ENCODE measurements at places on chromosomes 1 and 21.
A peak's percentile ranks its signal among the peaks of the same experiment; 100 is the strongest.

- no peak for DNase-seq
Measured at GRCh38 chr1:93811326-93812065, 67.5 kb downstream of the DNTTIP2 start.

DNA sequence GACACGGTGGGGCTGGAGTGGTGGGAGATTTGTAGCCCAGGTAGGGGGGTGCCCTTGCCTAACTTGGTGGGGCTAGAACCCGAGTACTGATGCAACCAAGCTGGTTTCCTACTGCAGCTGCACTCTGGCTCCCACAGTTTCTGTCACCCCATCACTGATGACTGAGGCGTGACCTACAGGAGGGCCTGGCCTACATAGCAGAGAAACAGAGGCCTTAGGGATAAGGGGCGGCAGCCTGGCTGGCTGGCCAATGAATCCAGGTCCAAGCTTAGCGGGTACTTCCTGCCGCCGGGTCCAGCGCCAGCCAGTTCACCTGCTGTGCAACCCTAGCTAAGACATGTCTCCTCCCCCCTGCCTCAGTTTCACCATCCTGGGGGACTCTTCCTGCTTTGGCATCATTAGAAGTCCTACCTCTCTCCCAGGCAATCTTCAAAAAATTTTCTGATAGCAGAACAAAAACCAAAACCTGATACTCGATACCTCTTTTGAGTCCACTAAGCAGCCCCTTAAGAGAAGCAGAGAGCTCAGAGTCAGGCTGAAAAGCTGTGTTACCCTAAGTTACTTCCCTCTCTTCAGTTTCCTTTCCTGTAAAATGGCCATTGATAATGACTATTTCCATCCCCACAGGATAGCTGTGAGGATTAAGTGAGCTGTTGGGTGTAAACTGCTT, 27.3 kb upstream of the RNF19B start:
- DNase-seq = no peak

- no peak for DNase-seq
Measured at GRCh38 chr1:205030896-205031295, 12.1 kb upstream of the CNTN2 start.

- no peak for DNase-seq
Measured at GRCh38 chr21:33893917-33894316, 21.7 kb downstream of the ATP5PO start.

DNA sequence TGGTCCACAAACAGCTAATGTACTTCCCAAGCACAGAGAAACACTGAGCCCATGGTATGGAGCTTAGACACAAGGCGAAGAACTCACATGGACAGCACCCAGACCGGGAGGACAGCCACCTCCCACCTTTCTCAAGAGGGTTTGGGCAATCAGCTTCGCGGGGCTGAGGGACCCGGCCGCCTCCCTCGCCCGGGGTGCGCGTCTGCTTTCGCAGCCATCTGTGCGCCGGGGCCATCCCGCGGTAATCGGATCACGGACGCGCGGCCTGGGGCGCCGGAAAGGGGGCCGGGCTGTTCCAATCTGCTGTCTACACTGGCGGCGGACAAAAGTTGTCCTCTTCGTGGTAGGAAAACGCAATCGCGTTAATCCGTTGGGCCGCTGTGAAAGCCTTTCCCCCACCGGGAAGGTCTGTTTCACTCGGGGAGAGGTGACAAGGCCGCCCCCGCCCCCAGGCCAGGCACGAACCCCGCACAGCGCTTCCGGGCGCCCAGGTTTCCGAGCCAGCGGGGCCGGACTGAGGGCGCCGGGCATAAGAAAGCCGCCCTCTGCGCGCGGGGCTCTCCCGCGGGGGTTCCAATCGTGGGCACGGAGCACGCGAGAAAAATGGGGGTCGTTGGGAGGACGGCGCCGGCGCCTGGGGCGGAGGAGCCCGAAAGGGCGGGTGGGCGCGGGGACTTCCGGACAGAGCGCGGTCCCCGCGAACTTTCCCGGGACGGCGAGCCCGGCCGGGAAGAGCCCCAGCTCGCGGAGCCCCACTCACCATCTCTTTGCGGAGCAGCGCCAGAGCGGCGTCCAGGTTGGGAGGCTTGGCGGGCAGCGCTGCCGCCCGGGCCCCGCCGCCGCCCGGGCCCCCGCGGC, 664 bp downstream of the FAM89A start:
- peak; percentile 12 for DNase-seq

DNA sequence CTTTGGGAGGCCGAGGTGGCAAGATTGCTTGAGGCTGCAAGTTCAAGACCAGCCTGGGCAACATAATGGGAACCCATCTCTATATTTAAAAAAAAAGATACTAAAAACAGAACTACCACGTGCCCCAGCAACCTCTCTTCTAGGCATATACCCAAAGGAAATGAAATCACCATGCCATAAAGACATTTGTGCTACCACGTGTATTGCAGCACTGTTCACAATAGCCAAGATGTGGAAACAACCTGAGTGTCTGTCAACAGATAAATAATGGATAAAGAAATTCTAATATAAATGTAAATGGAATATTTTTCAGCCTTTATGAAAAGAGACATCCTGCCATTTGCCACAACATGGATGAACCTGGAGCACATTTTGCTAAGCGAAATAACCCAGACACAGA, 128.6 kb downstream of the PCNX2 start:
- no peak for DNase-seq

DNA sequence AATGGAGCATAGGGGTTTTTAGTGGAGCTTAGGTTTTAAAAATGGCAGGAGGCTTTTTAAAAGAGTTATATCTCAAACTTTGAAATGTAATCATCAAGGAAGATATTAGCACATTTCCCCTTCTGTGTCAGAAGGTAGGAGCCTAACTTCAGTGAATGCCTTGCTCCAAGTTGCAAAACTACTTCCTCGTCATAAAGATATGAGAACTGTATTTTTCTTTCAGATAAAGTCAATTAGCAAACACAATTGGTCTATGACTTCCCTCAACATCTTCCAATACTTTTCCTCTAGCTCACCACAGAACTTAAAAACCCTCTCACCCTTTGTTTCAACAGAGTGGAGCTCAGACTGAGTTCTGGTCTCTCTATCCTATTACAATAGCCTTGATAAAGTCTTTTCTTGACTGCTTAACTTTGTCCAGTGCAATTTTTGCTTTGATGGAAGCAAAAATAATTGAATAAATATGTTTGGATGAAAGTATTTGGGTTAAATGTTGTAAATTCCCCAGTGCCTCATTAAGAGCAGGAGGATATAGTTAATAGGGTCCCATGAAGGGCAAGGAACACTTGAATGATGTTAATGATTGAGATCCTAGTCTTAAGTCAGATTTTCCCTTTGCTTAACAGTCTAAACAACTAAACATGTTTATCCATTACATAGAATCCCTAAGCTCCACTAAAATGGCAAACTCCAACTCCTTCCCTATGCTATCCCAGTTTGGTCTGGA, 58.9 kb downstream of the TNFSF18 start:
- DNase-seq = no peak

DNA sequence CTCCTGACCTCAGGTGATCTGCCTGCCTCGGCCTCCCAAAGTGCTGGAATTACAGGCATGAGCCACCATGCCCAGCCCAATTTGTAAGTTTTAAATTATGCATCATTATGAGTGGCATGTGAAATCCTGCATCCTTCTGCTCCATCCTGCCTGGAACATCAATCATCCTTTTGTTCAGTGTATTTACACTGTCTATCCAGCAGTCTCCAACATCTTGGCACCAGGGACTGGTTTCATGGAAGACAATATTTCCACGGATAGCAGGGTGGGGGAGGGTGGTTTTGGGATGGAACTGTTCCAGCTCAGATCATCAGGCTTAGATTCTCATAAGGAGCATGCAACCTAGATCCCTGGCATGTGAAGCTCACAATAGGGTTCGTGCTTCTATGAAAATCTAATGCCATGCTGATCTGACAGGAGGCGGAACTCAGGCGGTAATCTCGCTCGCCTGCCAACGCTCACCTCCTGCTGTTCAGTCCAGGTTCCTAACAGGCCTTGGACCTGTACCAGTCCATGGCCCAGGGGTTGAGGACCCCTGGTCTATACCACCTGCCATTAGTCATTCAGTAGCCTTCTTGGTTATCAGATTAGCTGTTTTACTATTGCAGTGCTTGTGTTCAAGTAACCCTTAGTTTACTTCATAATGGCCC, 22.2 kb upstream of the TCEA3 start:
- DNase-seq = no peak

DNA sequence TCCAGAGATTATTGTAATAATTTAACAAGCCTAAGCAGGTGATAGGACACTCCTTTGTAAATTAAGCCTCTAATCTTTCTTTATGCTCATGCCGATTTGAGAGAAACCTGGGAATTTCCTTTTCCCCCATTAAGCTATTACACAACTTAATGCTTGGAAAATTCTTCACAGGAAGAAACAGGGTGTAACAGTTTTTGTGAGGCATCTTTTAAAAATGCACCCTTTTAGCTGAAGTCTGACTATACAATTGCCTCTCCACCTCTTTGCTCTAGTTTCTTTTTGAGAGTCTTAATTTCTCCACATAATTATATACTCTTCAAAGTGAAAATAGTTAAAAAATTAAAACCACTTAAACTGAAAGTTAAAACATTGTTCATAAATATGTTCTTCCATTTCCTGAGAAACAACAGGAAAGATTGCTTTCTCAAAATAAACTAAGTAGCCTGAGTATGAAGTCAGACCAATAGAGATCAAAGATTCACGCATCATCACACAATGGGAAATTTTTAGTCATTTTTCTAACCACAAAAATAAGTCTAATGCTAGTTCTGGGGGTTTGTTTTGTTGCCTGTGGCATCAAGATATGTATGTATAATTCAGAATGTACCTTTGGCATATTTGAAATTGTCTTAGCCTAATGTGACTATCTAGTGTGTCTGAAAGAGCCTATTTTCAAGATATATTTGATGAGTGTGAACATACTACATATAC, 34.7 kb downstream of the LRRC8D start:
- DNase-seq = no peak

DNA sequence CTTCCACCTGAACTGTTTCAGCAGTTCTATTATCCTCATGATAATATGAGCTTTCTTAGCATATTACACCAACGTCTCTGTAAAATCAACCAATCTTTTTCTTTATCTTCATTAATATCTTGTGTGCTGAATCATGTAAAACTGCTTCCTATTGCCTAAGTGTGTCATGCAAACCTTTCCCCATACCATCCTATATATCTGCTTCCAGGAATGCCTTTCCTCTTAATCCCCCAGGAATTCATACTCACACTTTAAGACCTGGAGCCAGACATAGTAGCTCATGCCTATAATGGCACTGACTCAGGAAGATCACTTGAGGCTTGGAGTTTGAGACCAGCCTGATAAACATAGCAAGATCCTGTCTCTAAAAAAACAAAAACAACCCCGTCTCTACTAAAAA, 183.9 kb downstream of the NRIP1 start:
- no peak for DNase-seq

- no peak for DNase-seq
Measured at GRCh38 chr21:38306433-38307141, 49.8 kb downstream of the KCNJ15 start.

DNA sequence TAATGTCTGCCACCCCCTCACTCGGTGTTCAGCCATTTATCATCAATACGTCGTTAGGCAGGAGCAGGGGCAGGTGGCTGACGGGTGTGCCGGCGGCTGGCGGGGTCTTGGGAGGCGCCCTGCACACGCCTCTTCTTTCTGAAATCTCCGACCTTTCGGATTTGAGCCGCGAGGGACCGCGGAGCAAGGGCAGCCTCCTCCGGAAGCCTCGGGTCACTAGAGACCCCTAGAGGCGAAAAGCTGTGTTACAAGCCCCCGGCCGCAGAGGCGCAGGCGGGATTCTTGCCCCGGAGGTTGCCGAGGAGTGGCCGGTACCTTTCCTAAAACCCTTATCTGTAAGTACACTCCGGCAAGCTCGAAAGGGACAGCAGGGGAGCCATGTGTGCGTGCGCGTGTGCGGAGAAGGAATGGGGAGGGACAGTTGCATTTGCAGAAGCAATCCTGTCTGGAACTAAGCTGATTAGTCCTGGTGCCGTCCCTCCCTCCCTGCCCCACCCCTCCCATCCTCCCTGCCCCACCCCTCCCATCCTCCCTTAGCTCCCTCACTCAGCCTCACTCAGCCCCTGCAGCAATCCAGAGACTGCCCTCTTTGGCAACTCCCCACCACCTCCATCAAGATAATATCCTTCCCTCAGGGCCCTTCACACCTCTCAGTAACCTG, 11.0 kb downstream of the BRINP2 start:
- no peak for DNase-seq

GRCh38 chr1:214116258-214116657, 128.5 kb downstream of the PROX1 start:
- DNase-seq = no peak

- no peak for DNase-seq
Measured at GRCh38 chr21:37447288-37447936, 80.8 kb downstream of the DYRK1A start.

- no peak for DNase-seq
Measured at GRCh38 chr1:9852004-9852403, 28.2 kb upstream of the CLSTN1 start.

DNA sequence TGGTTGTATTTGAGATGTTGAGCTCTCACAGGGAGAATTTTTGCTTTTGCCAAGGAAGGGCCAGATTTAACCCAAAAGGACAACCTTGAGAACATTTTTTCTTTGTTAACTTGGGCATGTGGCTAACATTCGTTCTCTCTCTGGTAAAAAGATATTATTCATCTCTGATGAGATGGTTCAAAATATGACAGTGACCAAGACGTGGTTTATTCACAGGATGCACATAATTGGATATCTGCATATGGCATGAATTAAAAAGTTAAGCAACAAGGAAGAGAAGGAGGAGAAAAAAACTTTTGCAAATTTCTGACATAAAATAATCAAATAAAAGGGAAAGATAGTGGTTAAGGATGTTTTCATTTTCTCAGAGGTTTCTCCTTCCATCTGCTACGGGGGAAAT, 43.1 kb upstream of the BCL10 start:
- no peak for DNase-seq

DNA sequence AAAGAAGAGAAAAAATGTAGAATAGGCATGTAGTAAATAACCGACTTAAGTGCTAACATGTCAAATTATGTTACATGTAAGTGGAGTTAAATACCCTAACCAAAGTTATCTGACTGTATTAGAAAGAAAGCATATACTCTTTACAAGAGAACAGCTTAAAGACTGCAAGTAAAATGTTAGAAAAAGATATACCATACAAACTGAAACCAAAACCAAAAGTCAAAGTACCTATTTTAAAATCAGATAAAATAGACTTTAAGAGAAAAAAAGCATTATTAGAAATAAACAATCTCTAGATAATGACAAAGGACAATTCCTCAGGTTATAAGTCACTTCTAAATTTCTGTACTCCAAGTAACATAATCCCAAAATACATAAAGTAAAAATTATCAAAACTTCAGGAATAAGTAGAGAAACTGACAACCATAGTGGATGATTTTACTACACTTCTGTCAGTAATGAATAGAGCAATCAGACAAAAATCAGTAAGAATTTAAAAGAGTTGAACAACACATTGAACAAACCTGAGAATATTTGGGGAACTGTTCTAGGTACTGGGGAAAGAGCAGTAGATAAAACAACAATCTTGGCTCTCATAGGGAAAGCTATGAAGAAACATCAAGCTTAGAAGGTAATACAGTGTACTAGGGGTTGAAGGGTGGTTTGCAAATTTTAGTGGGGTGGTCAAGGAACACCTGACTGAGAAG, 127.3 kb downstream of the TBX19 start:
- DNase-seq = no peak

GRCh38 chr1:170680428-170680827, 16.5 kb downstream of the PRRX1 start:
- DNase-seq = no peak
